Fibroblast of skin of back (primary cell): ENCODE measurements at places on chromosomes 6 and 20.
A peak's percentile ranks its signal among the peaks of the same experiment; 100 is the strongest.

- DNase-seq, result no peak
These were observed 25.5 kb downstream of the QKI start for GRCh38 chr6:163439997-163440396.

GRCh38 chr6:137161949-137162348, 11.5 kb downstream of the IL22RA2 start:
- DNase-seq, result no peak

GRCh38 chr6:45946887-45947286, 68.8 kb downstream of the CLIC5 start:
- DNase-seq, result peak; percentile 46

- DNase-seq, result peak; percentile 56
These were observed 5.7 kb upstream of the PLN start for GRCh38 chr6:118542184-118542952.

GRCh38 chr6:2465336-2465735, 219.9 kb upstream of the GMDS start:
- DNase-seq, result no peak

DNA sequence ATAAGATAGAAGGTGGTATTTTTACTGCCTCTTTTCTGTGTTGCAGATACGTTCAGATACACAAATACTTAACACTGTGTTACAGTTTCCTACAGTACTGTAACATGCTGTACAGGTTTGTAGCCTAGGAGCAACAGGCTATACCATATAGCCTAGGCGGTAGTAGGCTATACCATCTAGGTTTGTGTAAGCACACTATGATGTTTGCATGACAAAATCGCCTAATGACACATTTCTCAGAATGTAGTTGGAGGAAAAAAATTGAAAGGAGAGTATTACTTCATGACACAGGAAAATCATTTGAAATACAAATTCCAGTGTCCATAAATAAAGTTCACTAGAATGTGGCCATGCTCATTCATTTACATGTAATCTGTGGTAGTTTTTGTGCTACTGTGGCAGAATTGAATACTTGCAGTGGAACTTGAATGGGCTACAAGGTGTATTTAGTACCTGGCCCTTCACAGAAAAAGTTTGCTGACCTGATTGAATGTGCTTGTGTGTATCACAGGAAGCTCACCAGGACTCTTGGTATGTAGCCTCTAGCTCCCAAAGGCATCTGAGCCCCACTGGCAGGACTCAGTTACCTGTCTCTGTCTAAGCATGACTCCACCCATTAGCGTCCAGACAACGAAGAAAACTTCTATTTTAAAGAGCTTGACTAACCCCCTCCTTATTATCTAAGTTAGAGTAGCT, 18.8 kb downstream of the TOP1 start:
- no peak for DNase-seq

GRCh38 chr6:112781241-112781640, 434.1 kb downstream of the RFPL4B start:
- DNase-seq, result peak; percentile 55
